ENCODE measurements at places on chromosomes 3 and 15. TPM values are rescaled to one million over a fixed set of nuclear protein-coding genes. Genes with fewer than 3 reads are reported as not detected.

CLRN1 gene
- total RNA-seq: not detected

GPR62 gene
- 0.36 TPM for total RNA-seq

EPHA3 gene
- 4.2 TPM for total RNA-seq

EIF1B gene
- total RNA-seq: 77.3 TPM

ACTC1 gene
- 4.8 TPM for total RNA-seq

GMPS gene
- total RNA-seq: 69.6 TPM

KLHL24 gene
- total RNA-seq: 112 TPM

HEG1 gene
- 12.8 TPM for total RNA-seq
